ENCODE measurements at places on chromosomes 5 and 9.

DNA sequence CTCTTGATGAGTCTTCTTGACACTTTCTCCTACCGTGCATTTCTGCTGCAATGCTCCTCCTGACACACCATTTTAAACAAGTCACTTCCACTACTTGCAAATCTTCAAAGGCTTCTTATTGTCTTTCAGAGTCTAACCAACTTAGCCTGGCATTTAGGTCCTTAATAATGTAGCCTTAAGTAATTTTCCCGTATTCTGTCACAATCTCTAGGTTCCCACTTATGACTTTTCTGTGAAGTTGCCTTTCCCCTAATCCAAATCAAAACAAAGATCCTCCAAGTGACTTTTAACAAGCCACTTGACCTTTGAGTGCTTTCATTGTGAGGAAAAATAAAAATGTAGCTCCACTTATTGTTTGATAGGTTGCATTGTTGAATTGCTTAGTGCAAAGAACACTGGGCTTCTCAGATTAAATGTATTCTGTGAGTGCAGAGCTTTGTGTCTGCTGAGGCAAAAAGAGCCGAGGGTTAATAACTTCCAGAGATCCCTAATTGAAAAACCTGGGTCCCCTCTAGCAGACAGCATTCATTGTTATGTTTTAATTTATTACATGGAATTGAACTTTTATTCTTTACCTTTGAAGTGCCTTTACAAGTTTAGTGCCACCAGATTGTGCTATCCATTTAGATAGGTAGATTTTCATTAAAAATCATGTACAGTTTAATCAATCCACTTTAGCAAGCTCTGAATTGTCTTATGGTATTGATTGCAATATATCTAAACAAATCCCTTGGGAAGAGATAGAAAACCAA lies 341.7 kb upstream of the TYRP1 start:
- DNase-seq, result no peak

DNA sequence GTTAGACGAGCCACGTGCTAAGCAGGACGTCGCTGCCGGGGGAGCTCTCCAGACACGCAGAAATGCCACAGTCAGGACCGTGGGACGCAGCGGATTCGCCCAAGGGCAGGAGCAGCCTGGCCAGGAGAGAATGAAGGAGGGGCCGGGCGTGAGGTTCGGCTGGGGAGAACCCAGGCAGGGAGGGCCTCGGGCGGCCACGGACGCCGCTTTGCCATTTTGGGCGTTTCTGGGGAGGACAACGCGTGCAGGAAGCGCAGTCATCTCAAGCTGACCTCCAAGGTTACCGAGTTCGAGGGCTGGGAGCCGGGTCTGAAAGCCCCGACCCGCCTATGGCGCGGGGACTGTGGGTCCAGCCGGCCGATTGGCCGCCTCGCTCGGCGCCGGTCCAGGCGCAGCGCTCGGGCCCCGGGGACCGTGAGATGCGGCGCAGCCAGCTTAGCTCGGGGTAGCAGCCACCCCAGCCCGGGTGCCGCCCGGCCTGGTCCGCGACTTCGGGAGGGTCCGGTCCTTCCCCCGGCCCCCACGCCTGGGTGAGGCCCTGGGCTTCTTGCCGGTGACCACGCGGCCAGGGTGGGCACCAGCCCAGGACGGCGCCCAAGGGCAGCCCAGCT lies 760 bp upstream of the MAN1B1 start:
- DNase-seq, result no peak

DNA sequence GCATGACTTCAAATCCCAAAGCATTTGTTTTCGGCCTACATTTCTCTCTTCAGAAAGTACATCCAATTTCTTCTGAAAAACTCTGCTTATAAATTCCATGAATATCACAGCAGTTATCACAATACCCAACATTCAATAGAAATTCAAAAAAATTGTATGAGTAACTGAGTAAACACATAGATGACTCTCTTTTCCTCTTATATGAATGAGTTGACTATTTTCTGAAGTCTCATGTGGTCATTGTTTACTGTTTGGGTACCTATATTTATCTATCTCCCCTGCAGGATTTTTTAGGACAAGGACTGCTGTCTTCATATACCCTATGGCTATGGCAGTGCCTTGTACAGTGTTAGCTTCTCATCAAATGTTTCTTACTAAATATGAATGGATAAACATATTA lies 157.1 kb downstream of the HTR1A start:
- no peak for DNase-seq

DNA sequence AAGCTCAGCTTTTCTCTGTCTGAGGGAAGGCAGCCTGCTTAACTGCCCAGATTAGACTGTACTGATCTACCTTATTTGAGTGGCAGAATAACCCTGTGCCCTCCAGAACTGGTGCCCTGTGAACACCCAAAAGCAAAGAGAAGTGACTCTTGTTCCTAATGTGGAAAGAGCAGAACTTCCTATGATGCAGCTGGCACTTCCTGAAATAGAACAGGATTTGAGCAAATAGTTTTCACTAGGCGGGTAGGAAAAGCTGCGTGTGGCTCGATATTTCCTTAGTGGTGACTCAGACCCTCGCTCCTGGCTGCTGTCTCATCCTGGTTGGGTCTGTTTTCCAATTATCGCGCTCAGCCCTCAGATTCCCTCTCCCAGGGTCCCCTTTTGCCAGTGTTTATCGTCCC lies 89.9 kb downstream of the SH3TC2 start:
- no peak for DNase-seq

DNA sequence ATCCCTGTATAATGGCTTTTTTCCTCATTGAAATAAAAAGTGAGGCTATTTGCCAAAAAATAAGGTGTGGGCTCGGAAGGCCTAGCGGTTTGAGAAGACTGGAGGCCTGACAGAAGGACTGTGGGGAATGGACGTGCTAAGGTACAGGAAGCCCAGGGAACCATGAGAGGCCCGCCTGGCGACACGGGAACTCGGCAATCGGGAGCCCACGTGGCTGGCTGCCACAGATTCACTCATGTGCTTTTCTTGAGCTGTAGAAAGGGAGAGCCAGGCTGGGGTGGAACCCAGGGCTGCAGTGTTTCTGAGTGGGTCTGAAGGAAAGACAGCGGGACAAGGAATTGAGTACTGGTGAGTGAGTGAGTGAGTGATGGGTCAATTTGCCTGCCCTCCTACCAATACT lies 11.9 kb upstream of the DDX41 start:
- no peak for DNase-seq

DNA sequence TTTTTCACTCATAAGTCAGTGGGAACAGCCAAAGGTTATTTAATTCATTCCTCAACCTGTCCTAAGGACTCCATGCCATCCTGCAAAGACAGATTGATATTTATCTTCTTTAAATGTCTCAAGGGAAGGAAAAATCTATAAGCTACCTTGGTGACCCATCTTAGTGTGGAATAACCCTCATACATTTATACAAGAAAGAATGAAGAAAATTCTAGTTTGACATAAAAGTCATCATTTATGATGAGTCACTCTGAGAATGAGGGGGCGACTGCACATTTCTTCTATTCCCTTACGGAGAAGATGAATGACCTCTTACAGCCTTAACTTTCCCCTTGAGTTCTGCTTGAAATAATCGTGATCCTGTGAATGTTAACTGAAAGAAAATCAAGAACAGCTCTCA lies 26.8 kb upstream of the NUDT12 start:
- DNase-seq, result no peak
